Cardiac septum (tissue), 1 donor: ENCODE measurements at places on chromosomes 6 and 20. TPM values are rescaled to one million over a fixed set of nuclear protein-coding genes. Genes with fewer than 3 reads are reported as not detected.

The ZSCAN31 gene
- 7.1 TPM for total RNA-seq

The NINL gene
- 1.4 TPM for total RNA-seq

The DEFB110 gene
- total RNA-seq = not detected

The DYNLT2 gene
- total RNA-seq = 0.83 TPM

The SRMS gene
- not detected for total RNA-seq

GRCh38 chr6:6676910-6677441, 88.5 kb downstream of the LY86 start:
- DNase-seq = no peak

GRCh38 chr6:56716229-56716628, 73.5 kb upstream of the DST start:
- no peak for DNase-seq

- no peak for DNase-seq
These were observed 92.8 kb downstream of the GRM4 start for GRCh38 chr6:34052918-34053608.

GRCh38 chr6:147900247-147900830, 391.8 kb downstream of the SAMD5 start:
- no peak for DNase-seq

DNA sequence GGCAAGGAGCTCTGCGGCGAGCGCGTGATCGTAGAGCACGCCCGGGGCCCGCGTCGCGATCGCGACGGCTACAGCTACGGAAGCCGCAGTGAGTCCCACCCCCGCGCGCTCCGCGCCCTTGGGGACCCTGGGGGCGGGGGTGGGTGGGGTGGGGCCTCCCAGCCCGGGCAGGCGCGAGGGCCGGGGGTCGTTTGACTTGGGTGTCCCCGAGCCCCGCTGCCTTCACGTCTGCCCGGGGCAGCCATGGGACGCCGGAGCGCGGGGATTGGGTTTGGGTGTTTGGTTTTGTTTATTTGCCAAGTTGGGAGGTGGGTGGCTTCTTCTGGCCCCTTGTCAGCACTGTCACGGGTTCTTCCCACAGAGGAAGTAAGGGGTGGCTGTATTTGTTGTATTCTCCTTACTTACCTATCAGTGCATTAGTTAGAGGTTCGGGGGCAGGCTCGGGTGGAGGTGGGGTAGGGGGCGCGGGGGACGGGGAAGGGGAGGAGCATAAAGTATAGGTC, 777 bp downstream of the SRSF6 start:
- DNase-seq = no peak

DNA sequence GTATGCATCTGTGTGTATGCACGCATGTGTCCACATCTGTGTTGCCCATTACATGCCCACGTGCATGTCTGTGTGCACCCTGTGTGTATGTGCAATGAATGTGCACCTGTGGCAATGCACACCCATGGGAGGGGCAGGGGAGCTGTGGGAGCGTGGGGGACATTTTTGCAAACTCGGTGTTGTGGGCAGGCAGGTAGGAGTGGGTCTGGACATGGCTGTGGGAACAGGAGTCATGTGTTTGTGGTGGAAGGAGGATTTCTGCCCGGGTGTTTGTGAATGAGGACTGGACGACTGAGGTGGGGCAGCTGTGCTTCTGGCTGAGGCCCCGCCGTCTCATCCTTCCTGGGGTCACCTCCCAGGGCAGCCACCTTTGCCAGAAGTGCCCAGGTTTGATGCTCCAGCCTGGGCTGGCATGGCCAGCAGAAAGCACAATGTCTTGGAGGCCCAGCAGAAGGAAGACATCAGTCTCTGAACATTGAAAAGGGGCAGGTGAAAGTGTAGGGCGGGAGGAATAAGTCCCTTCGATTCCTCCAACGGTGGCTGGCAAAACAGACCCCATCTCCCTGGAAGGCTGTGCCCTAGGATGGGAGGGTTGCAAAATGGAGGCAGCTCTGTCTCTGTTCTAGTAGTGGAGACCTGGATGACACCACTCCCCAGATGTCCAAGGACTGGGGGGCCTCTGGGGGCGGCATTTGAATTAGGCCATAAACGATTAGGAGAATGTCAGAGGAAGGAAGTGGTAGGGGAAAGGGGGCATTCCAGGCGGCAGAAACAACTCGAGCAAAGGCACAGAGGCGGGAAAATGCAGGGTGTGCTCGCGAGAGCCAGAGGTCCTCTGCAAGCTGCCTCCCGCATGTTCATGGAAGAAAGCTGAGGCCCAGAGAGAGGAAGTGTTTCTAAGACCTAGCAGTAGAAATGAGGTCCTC, 19.1 kb upstream of the ARMC12 start:
- no peak for DNase-seq

- DNase-seq = no peak
These were observed 153.4 kb downstream of the COL12A1 start for GRCh38 chr6:75052491-75052890.

GRCh38 chr20:39534846-39535245, 572.7 kb downstream of the DHX35 start:
- DNase-seq = no peak

DNA sequence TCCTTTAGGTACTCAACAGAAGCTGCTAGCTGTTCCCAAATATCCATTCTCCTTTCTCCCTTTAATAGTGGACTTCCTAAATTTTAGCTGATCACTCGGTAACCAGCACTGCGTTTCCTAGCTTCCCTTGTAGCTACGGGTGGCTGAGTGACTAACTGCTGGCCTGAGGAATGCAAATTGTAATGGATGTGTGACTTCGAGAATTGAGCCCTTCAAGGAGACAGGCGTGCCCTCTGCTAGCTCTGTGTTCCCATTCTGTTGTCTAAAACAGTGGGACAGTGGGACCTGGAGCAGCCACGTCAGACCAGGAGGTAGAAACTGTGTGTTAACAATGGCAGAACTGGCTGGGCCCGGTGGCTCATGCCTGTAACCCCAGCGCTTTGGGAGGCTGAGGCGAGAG, 56.5 kb downstream of the SCML4 start:
- no peak for DNase-seq

DNA sequence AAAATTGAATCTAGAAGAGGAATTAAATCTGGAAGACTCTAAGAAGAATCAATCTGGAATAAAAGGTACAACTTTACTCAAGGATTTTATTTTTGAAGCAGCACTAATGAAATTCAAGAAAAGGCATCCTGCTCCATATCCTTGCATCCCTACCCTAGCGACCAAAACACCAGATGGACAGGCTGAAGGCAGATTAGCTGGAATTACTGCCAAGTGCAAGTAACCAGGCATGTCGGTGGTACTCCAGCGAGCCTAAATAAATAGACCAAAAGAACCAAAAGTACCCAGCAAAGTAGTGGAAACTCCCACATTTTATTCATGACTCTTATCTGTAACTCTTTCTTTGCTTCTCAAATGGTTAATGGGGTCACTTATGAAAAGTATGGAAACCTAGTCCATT, 21.0 kb downstream of the OPRM1 start:
- DNase-seq = no peak

- no peak for DNase-seq
These were observed 164.1 kb downstream of the SYNDIG1 start for GRCh38 chr20:24633521-24633920.

GRCh38 chr20:33092361-33092760, 12.9 kb downstream of the BPIFB4 start:
- DNase-seq = no peak

GRCh38 chr20:24033151-24033550, 44.6 kb upstream of the GGTLC1 start:
- no peak for DNase-seq

DNA sequence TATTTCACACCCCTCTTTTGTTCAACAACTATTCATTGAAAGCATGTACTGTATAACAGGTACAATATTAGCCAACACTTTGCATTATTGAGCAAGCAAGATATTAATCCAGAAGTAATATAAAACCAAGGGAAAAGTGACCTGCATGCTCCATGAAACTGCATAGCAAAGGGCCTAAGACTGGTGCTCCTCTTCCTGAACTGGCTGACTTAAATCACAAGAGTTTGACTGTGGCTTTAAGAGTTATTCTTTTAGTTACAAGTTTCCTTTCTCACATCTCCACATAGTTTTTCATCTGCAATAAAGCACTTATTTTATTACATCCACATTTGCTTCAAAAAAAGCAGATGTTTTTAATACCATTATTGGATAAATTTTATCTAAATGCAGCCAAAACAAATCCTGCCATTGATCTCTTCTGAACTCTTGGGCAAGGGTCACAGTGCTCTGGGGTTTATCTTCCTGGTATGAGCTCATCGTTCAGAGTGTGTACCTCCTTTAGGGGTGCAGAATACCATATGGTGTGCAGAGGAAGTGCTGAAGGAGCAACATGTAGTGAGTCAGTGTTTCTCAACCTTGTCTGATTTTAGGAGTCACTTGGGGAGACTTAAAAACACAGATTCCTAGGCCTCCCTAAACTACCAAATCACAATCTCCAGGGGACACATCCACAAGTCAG, 1225.9 kb upstream of the MAP3K7 start:
- no peak for DNase-seq

GRCh38 chr20:48823476-48823875, 4.3 kb downstream of the PREX1 start:
- DNase-seq = no peak

DNA sequence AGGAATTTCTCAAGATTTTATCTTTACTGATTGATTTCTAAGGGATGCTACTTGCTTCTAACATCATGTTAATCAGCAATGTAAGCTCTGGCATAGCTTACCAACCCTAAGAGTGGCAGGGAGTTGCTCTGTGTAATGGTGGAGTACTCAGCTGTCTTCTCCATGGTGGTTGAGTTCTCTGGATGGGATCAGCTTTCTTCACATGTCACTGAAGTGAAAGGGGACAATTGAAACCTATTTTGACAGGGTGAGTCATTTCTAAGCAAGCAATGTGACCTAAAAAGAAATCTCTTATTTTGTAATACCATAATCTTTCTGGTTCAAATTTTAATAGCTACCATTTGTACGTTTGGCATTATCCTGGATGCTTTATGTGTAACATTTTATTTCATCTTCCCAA, 430.4 kb downstream of the GJA1 start:
- DNase-seq = no peak

DNA sequence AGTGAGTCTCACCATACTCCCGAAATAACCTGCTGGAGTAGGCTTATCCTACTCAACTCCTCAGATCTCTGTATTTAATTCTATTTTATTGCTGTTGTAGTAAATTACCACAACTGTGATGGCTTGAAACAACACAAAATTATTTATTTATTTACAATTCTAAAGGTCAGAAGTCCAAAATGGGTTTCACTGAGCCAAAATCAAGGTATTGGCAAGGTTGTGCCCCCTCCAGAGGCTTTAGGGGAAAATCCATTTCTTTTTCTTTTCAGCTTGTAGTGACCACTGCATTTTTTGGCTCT, 869 bp upstream of the SLC17A2 start:
- DNase-seq = no peak

DNA sequence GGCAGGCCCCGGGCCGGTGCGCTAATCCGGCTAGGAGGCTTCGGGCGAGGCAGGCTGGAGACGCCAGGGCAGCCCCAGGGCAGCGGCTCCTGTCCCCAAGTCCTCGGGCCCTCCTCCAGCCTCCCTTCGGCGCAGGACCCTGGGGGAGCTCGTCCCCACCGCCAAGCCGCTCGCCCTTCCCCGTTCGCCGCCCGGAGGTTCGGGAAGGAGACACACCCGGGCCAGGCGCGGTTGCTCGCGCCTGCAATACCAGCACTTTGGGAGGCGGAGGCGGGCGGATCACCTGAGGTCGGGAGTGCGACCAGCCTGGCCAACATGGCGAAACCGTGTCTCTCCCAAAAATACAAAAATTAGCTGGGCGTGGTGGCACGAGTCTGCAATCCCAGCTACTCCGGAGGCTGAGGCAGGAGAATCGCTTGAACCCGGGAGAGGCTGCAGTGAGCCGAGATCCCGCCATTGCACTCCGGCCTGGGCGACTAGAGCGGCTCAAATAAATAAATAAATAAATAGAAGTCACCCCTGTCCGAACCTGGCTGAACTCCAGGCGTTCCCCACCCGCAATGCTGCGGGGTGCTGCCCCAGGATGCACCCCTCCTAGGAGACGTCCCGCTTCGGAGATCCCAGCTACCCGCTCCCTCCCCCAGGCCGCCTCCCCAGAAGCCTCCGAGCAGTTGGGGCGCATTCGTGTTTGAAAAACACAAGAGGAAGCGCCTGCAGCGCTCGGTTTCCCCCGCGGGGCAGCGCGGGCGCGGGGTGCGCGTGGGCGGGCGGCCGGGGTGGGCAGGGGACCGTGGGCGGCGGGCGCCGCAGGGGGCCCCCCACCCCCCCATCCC, 27.5 kb downstream of the SERPINB9 start:
- peak; percentile 86 for DNase-seq

- no peak for DNase-seq
These were observed 744.1 kb downstream of the DHX35 start for GRCh38 chr20:39706184-39706663.
